ENCODE measurements at places on chromosomes 7 and 10.

DNA sequence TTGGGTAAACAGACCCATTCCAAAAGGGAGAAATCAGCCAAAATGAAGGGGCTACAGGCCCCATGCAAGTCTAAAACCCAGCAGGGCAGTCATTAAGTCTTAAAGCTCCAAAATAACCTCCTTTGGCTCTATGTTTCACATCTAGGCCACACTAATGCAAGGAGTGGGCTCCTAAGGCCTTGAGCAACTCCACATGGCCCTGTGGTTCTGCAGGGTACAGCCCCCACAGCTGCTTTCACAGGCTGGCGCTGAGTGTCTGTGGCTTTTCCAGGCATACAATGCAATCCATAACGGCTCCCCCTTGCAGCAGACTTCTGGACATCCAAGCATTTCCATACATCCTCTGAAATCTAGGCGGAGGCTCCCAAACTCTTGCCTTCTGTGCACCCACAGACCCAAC, 9.0 kb downstream of the TMEM243 start:
- DNase-seq, result no peak

DNA sequence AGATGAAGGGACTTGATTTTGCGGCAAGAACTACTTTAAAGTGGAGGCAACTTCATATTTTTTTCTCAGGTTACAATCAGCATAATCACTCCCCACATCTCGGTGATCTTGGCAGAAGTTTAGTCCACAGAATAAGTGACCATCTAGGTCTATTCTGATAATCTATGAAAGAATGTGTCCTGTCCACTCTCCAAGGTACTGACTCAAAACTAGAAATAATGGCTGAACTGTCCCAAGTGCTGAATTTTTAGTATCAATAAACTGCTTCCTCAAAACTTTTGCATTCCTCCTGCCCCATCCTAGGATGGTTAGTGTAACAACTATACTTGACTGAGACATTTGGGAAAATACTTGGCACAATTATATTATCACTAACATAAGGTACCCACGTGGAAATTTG, 10.9 kb upstream of the CHRM2 start:
- DNase-seq, result no peak

DNA sequence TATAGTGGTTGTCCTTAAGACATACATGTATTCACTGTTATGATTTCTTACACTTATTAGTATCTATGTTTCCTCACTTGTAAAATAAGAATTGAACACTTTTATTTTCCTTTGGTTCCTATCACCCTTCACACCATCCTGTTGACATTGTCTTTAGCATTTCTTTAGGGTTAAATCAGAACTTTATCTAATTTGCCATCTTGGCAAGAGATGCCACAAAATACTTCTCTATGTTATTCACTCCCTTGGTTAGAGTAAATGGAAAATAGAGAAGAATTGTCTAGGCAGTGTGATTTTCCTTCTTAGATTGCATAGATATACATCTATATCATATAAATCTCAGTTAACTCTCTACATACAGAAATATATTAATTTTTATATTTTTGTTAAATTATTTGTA, 204.7 kb downstream of the SEMA3D start:
- DNase-seq, result no peak

DNA sequence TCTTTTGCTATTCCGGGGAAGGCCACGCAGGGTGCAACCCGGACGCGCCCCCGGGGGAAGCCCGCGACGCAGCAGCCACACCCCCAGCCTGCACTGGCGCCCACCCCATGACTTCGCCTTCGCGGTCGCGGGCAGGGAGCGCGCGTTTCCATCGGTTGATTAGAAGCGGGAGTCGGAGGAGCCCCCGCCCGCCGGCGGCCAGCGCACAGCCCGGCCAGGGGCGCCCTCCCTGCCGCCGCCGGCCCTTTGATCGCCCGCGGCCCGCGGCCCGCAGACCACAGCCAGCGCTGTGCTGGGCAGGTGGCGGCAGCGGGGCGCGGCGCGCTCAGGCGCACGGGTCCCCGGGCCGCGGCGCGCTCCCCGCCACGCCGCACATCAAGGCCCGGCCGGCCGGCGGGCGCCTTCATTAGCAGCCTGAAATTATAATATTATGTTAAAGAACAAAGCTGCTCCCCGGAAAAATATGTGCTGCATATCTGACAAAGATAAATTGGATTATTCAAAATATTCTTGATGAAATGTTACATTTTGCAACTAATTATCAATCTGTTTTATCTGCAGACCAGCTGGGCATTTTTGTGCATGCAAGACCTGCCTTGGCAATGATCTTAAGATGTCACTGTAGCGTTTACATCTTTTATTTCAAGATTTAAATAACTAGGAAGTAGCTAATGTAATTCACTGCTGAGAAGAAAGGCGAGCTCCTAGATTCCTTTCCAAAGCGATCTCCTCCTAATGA, 160.7 kb upstream of the MKI67 start:
- no peak for DNase-seq

DNA sequence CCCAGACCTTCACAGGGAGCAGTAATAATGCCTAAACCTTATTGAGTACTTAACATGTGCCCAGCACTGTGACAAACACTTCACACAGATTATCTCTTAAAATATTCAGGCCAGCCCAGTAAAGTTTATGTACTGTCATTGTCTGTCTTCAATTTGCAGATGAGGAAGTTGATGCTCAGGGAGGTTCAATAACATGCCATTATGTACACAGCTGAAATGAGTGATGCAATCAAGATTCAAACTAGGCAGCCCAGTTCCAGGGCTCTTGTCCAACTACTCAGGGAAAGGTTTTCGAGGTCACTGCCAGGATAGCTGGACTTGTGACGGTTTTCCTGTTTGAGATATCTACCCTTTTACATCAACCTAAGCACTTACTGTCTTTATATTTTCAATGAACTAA, 56.1 kb downstream of the AUTS2 start:
- DNase-seq, result no peak
